CD4-positive, alpha-beta T cell treated with Interleukin-1 beta for 1 hour (primary cell): ENCODE measurements at places on chromosomes 13 and 19.

- no peak for DNase-seq
Observed at GRCh38 chr19:30882411-30883005, 466.7 kb downstream of the TSHZ3 start.

- DNase-seq, result no peak
Observed at GRCh38 chr19:10723591-10723990, 5.7 kb downstream of the DNM2 start.

GRCh38 chr13:70191034-70191433, 82.8 kb upstream of the KLHL1 start:
- no peak for DNase-seq

DNA sequence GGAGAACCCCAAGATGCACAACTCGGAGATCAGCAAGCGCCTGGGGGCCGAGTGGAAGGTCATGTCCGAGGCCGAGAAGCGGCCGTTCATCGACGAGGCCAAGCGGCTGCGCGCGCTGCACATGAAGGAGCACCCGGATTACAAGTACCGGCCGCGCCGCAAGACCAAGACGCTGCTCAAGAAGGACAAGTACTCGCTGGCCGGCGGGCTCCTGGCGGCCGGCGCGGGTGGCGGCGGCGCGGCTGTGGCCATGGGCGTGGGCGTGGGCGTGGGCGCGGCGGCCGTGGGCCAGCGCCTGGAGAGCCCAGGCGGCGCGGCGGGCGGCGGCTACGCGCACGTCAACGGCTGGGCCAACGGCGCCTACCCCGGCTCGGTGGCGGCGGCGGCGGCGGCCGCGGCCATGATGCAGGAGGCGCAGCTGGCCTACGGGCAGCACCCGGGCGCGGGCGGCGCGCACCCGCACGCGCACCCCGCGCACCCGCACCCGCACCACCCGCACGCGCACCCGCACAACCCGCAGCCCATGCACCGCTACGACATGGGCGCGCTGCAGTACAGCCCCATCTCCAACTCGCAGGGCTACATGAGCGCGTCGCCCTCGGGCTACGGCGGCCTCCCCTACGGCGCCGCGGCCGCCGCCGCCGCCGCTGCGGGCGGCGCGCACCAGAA, 1.1 kb downstream of the SOX1 start:
- DNase-seq, result no peak

DNA sequence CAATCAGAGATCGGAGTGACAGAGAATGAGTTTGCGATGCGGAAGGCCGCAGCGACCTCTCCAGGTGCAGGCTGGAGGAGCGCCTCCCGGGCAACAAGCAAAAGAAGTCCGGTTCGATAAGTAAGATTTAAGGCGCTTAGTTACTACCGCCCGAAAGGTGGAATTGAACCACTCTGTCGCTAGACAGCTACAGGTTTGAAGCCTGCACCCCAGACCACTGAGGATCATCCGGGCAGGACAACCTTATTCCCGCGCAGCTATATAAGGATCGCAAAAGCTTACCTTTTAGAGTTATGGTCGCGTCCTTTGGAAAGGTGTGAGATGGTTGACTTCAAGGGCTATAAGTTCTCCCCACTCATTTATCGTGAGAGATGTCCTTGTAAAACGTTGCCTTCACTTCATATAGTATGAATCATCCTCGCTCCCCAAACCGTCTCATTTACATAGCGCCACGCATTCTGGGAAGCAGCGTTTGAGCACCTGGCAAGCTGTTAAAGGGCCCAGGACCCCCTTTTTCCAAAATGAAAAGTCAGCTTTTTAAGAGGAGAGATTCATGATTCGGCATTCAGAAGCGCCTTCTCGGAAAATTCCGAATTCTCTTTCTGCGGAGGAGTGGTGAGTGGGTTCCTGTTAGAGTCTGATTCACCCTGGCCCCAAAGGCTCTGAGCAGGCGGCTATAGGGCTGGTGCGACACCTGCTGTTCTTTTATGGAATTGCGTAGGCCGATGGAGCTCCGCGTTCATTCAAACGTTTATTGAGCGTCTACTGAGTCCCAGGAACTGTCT, 10.8 kb downstream of the FOSB start:
- peak; percentile 93 for DNase-seq

DNA sequence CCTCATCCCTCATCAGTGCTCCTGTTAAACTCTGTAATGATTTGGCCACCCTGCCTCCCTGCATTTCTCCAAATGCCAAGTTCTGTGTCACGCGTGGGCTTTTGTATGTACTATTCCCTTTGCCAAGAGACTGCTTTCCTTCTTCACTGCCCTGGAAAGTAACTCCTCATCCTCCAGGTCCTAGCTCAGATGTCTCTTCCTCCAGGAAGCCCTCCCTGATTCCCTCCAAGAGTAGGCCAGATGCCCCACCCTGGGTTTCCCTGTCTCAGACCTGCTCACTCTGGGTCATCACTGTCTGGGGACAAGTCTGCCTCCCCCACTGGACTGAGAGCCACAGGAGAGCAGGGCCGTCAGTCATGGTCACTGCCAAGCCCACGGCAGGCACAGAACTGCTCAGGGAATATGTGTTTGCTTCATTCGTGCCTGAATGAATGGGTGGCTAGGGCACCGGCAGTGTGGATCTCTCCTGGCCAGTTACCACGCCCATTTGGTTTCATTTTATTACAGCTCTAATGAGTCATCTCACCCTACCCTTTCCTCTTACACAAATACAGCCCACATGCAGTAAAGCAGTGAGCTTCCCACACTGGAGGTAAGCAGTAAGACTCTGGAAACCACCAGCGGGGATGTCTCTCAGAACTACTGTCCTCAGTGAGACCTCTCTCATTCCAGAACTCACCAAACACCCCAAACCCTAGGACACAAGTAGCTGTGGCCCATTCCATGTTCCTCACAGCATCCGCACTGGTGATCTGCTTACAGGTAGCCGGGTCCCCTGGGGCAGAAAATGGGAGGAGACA, 12.1 kb upstream of the GPR4 start:
- DNase-seq, result peak; percentile 41

DNA sequence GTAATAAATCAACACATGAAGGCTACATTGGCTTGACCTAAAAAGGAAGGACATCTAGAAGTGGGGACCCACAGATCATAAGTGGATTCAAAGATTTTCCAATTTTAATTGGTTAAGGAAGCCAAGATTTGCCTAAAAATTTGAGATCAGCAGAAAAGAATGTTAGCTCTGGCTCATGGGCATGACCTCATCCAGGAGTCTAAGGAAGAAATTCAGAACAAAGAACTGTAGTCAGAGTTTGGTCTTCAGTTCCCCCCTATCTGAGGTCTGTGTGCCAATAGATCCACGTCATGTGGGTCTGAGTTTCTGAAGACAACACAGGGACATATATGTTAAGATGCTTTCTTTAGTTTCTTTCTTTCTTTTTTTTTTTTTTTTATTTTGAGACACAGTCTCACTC, 648.8 kb upstream of the SPRY2 start:
- DNase-seq, result no peak
